ENCODE measurements at places on chromosomes 1 and 21. TPM values are rescaled to one million over a fixed set of nuclear protein-coding genes. Genes with fewer than 3 reads are reported as not detected.

GRCh38 chr1:101037316-101037715, 11.7 kb upstream of the DPH5 start:
- no peak for DNase-seq

GRCh38 chr1:24111996-24112779, at the start of gene MYOM3:
TSS of gene MYOM3 (minus strand) at chr1:24112135. CDS start at chr1:24108636, 3,499 bp downstream.
- peak; percentile 42 for DNase-seq

- no peak for DNase-seq
Observed at GRCh38 chr1:147892731-147893214, 9.8 kb upstream of the GJA8 start.

- no peak for DNase-seq
Observed at GRCh38 chr1:109719337-109719837, 7.3 kb downstream of the GSTM5 start.

GRCh38 chr1:234507626-234508387, 28.8 kb upstream of the TARBP1 start:
- DNase-seq: no peak

GRCh38 chr1:214933375-214933774, 149.2 kb upstream of the KCNK2 start:
- DNase-seq: no peak

- no peak for DNase-seq
Observed at GRCh38 chr1:184965944-184966860, 8.1 kb downstream of the NIBAN1 start.

DNA sequence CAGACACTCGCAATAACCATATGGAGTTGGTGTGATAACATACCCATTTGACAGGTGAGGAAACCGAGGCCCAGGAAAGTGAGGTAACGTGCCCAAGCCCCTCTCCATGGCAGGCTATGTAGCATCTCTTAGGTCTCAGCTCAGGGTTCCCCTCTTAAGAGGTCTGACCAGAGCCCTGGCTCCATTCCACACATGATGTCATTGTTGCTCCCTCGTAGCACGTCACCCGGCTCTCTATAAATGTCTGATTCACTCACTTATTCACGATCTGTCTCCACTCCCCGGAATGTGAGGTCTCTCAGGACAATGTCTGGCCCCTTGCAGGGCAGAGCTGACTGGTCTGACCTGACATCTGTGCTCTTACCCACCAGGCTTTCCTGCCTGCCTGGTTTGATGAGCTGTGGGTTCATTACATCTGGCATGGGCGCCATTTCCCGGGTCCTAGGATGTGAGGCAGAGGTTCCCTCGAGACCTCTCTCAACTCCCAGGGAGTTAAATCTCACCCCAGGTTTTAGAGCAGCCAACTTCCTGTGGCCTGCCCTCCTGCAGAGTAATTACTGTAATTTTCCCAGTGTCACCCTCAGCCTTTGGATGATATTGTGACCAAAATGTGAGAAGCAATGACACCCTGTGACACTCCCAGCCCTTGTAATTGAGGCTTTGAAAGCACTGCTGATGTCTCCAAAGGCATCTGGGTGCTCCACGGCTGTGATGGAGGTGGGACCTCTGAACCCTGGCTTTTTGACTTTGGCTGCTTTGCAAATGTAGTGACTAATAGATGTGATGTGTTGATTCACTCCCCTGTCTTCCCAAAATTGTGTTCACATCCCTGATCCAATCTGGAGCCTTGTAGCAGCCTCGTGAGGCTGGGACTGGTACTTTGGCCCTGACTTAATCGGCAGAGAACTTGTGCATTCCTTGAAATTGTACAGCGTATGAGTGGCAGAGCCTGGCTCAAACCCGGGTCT, 10.6 kb downstream of the ACTL8 start:
- DNase-seq: no peak

GRCh38 chr1:222171005-222171404, 376.9 kb downstream of the HHIPL2 start:
- DNase-seq: peak; percentile 18

GRCh38 chr1:229141271-229141670, 129.6 kb upstream of the RAB4A start:
- DNase-seq: no peak

- peak; percentile 26 for DNase-seq
Observed at GRCh38 chr1:76269155-76269554, 194.6 kb downstream of the ST6GALNAC3 start.

GRCh38 chr1:107315652-107316051, 174.8 kb downstream of the NTNG1 start:
- DNase-seq: no peak

DNA sequence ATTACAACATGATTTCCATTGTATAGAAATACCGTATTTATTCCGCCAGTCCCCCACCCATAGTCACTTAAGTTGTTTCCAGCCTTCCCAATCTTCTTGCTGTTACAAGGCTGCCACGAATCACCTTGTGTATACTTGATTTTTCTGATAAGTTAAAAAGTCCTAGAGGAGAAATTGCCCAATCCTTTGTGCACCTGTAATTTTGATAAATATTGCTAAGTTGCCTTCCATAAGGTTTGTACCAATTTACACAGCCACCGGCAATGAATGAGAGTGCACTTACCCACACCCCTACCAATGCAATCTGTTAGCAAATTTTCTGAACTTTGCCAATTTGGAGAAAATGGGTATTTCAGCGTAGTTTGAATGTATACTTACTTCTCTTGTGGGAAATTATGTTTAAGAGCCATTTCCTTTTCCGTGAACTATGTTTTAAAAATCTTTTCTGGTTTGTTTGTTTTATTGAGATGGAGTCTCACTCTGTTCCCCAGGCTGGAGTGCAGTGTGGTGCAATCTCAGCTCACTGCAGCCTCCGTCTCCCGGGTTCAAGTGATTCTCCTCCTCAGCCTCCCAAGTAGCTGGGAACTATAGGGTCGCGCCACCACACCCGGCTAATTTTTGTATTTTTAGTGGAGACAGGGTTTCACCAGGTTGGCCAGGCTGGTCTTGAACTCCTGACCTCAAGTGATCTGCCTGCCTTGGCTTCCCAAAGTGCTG, 87.4 kb downstream of the DHRS3 start:
- no peak for DNase-seq

- DNase-seq: no peak
Observed at GRCh38 chr1:58431901-58432620, 114.5 kb downstream of the OMA1 start.

GRCh38 chr1:50047916-50048694, 24.4 kb upstream of the AGBL4 start:
- peak; percentile 3 for DNase-seq

- DNase-seq: no peak
Observed at GRCh38 chr1:233844692-233845091, 59.8 kb upstream of the SLC35F3 start.

DNA sequence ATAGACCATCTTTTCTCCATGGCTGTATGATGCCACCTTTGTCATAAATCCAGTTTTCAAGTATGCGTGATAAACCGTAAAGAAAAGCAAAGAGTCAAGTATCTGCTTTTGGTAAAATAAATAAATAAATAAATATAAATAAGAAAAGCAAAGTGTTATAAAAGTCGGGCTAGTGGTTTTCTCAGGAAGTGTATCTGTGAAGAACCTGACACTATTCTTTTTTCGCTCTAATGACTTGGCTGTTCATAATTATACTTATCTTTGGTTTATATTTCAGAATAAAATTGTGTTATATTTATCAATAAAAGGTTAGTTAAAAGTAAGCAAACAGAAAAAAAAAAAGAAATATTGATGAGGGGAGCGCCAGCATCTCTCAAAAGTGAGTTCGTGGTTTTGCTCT, 594 bp upstream of the EXO5 start:
- DNase-seq: peak; percentile 6

- DNase-seq: no peak
Observed at GRCh38 chr1:56992318-56993125, 26.7 kb upstream of the C8B start.

DNA sequence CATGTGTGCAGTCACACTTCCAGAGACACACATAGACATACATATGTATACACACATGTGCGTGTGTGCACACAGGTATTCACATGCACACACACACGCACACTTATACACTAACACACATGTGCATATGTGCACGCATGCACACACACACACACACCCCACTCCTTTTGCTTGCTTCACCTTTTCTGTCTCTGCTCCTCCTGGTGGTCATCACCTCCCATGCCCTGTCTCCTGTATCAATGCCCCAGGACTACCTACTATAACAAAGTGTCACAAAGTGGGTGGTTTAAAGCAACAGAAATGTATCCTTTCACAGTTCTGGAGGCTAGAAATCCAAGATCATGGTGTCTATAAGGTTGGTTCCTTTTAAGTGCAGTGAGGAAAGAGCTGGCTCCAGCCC, 27.4 kb downstream of the ETS2 start:
- peak; percentile 42 for DNase-seq

- DNase-seq: peak; percentile 77
Observed at GRCh38 chr1:204162494-204163074, 3.6 kb downstream of the REN start.

- no peak for DNase-seq
Observed at GRCh38 chr21:46009951-46010705, 28.6 kb downstream of the COL6A1 start.

DNA sequence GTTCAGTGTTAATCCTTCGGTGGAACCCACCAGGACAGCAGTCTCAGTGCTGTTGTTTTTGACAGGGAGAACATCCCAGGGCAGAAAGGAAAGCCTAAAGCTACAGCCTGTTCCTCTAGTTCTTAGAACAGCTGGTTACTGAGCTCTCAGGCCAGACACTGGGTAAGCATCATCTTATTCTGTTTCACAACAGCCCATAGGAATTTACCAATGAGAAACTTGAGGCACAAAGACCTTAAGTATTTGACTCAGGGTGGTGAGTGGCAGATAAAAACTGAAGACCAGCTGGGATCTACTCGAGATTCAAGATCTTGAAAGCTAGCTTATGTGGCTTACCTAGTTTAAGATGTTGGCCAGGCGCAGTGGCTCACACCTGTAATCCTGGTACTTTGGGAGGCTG, 9.4 kb upstream of the NEK2 start:
- no peak for DNase-seq

DNA sequence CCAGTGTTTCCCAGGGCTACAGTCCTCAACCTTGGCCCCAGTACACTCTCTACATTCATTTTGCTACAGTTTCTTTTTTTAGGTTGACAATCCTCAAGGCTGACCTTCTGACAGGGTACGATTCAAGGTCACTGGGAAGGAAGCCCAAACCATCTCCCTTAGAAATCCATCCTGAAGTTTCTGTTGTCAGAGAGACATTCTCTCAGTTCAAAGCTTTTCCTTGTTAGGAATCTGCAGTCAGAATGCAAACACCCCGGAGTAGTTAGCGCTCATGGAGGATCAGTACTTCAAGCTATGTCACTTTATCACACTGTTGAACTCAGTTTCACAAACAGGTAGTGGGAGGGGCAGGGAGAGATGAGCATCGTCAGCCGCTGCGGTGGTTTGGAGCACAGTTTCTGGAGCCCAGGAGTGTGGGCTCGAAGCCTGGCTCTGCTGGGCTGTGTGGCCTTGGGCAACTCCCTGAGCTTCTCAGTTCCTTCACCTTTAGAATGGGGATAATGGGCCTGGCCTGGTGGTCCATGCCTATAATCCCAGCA, 4.2 kb downstream of the SLC2A5 start:
- DNase-seq: no peak

- DNase-seq: no peak
Observed at GRCh38 chr21:16454399-16454798, 724.6 kb downstream of the USP25 start.

DNA sequence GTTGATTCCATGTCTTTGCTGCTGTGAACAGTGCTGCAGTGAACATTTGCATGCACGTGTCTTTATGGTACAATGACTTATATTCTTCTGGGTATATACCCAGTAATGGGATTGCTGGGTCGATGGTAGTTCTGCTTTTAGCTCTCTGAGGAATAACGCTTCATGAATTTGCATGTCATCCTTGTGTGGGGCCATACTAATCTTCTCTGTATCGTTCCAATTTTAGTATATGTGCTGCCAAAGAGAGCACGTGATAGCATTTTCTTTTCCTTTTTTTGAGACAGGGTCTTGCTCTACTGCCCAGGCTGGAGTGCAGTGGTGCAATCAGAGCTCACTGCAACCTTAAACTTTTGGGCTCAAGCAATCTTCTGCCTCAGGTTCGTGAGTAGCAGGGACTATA, 24.9 kb upstream of the MAP1LC3C start:
- no peak for DNase-seq

GRCh38 chr1:225770561-225771248, 6.9 kb upstream of the SRP9 start:
- DNase-seq: no peak

- DNase-seq: no peak
Observed at GRCh38 chr21:44258056-44258725, 3.5 kb downstream of the DNMT3L start.

DNA sequence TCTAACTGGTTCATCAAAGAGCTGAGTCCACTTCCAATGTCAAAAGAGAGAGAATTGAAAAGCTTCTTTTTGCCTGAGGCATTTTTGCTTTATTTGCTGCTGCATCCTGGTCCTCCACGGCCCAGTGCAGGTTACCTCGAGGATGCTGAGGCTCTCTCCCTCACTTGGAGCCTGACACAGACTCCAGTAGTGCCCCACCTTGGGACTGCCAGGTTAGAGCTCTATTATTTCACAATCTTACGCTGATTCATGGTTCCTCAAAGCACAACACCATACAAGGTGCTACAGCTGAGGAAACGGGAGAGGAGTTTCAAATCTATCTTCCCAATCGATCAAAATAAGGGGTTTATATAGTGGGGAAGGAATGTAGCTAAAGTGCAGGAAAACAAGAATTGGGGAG, 13.6 kb upstream of the PLPPR4 start:
- no peak for DNase-seq

DNA sequence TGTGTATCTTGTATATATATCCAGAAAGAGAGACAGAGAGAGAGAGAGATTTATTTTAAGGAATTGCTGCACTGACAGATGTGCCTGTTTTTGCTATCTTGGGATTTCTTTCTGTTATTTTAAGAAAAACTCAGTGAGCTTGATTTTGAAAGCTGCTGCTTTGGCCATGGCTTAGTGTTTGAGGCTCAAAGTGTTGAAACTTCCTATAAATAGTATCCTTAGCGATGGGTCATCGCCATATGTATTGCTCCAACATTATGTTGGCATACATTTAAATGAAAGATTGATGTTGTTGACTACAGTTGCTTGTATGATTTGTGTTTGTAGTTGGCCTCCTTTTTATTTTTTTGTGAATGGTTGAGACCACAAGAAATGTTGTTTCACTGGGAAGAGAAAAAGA, 29.0 kb upstream of the NTPCR start:
- no peak for DNase-seq

- no peak for DNase-seq
Observed at GRCh38 chr21:39107739-39108138, 75.5 kb downstream of the PSMG1 start.

The MIXL1 gene
- not detected for total RNA-seq

The C1orf94 gene
- total RNA-seq: not detected

The CSF1 gene
- 2.1 TPM for total RNA-seq

The CYP2J2 gene
- 0.20 TPM for total RNA-seq

The AMY2A gene
- total RNA-seq: not detected

The SYNC gene
- not detected for total RNA-seq

The OR2G2 gene
- not detected for total RNA-seq

The APCS gene
- not detected for total RNA-seq

The GJA5 gene
- total RNA-seq: not detected

The C1orf226 gene
- total RNA-seq: 0.09 TPM

The OR2G6 gene
- total RNA-seq: not detected

The CFAP126 gene
- total RNA-seq: not detected

The PAX7 gene
- not detected for total RNA-seq

The CHODL gene
- total RNA-seq: 0.70 TPM

The AIDA gene
- 29.7 TPM for total RNA-seq
